Activated T-cell treated with anti-CD3 and anti-CD28 coated beads, Interleukin-2, amount 50 U/mL, for 24 hours (primary cell): ENCODE measurements at places on chromosomes 4 and X.

DNA sequence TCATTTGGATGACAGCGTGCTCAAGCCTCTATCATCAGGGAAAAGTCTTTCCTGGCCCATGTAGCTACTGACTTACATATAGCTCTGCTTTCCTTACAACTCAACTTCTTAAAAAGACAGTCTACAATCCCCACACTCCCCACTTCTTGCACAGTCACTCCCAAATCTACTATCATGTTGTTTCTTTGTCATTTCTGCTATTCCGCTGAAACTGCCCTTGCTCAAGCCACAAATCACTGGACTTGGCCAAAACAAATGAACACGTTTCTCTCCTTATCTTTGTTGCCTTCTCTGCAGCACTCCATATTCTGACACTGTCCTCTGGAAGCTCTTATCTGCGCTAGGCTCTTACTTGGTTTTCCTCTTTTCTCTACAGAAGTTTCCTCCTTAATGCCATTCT, 28.2 kb downstream of the GPRIN3 start:
- peaks cover 63% of the 10 kb centered on the region for H3K4me1 ChIP-seq
- no peaks in the 10 kb centered on the region for H3K27me3 ChIP-seq
- H3K36me3 ChIP-seq = peaks cover 17% of the 10 kb centered on the region
- H3K27ac ChIP-seq = no peak overlapping the region

- no peaks in the 10 kb centered on the region for H3K36me3 ChIP-seq
- H3K27me3 ChIP-seq = peaks cover 6% of the 10 kb centered on the region
- no peak overlapping the region for H3K27ac ChIP-seq
- no peaks in the 10 kb centered on the region for H3K4me1 ChIP-seq
- DNase-seq = no peak
Measured at GRCh38 chrX:8049827-8050226, 121.2 kb downstream of the VCX2 start.

DNA sequence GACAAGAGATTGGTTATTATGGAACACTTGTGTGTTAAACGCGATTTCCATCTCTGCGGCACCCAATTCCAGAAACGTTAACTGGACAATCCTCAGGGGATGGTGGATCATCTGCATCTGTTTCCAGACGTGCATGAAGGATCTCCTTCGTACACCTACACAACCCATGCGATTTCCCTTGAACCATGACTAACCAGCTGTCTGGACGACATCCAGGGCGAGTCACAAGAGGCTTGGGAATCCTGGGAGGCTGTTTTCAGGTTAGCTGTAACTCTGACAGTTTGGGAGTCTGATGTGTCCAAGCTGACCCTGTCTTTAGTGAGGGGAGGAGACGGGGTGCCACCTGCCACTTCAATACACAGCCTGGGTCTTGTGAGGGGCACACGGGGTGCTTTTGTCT, 84.5 kb downstream of the GATB start:
- peaks cover 25% of the 10 kb centered on the region for H3K36me3 ChIP-seq
- no peak overlapping the region for H3K4me3 ChIP-seq
- H3K27ac ChIP-seq = no peak overlapping the region
- H3K4me1 ChIP-seq = no peaks in the 10 kb centered on the region
- no peaks in the 10 kb centered on the region for H3K27me3 ChIP-seq
- DNase-seq = no peak

DNA sequence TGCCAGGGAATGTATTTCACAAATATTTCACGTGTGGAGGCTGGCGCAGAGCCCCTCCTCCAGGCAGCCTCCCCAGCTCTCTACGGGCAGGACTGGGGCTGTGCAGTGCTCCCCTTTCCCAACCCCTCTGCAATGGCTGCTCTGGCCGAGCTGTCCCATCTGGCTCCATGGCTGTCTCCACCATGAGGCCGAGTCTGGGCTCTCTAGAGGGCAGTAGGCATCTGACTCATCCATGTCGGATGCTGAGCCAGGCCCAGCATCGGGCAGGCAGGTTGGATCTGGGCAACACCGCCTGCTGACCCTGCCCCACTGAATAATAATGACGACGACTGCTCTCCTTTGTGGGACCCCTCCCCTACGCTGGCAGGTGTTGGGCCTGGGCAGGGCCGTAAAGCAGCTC, 11.0 kb upstream of the SH3TC1 start:
- H3K4me3 ChIP-seq = no peak overlapping the region
- no peaks in the 10 kb centered on the region for H3K4me1 ChIP-seq
- no peak for DNase-seq
- H3K36me3 ChIP-seq = no peaks in the 10 kb centered on the region

GRCh38 chr4:82810176-82810575, 11.6 kb upstream of the SCD5 start:
- no peak overlapping the region for H3K4me3 ChIP-seq
- peaks cover 4% of the 10 kb centered on the region for H3K27me3 ChIP-seq
- H3K27ac ChIP-seq = no peak overlapping the region
- H3K36me3 ChIP-seq = no peaks in the 10 kb centered on the region
- H3K4me1 ChIP-seq = no peaks in the 10 kb centered on the region

DNA sequence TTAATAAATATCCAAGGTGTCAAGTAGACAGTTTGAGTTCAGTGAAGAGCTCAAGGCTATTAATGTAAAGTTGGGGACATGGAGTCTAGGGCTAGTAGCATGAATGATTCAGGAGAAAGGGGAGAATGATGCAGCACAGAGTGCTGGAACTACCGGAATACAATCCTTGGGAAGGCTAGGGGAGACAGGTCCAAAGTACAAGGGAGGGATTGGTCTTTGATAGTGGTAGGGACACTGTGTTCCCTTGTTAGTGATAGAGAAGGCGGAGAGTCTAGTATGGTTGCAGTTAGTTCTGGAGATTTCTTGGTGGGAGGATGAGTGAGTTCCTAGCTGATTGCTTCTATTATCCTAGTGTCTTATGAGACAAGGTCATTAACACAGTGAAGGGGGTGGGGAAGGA, 8.7 kb downstream of the GCNA start:
- H3K36me3 ChIP-seq = peaks cover 11% of the 10 kb centered on the region
- peaks cover 2% of the 10 kb centered on the region for H3K4me1 ChIP-seq
- H3K27ac ChIP-seq = peak overlapping the region; percentile 5
- peaks cover 11% of the 10 kb centered on the region for H3K27me3 ChIP-seq

GRCh38 chr4:36256398-36256891, 12.1 kb upstream of the ARAP2 start:
- DNase-seq = no peak
- no peaks in the 10 kb centered on the region for H3K27me3 ChIP-seq
- peak overlapping the region; percentile 84 for H3K27ac ChIP-seq
- peaks cover 42% of the 10 kb centered on the region for H3K4me1 ChIP-seq

- H3K4me1 ChIP-seq = no peaks in the 10 kb centered on the region
- no peak for DNase-seq
- H3K27me3 ChIP-seq = peaks cover 2% of the 10 kb centered on the region
- H3K36me3 ChIP-seq = no peaks in the 10 kb centered on the region
Measured at GRCh38 chr4:140331245-140331644, 42.2 kb upstream of the SCOC start.

- H3K27ac ChIP-seq = peak overlapping the region; percentile 85
- H3K4me1 ChIP-seq = peaks cover 11% of the 10 kb centered on the region
- peaks cover 2% of the 10 kb centered on the region for H3K27me3 ChIP-seq
- peak overlapping the region; percentile 74 for H3K4me3 ChIP-seq
Measured at GRCh38 chrX:18674417-18674787, 2.5 kb upstream of the RS1 start.

- H3K4me3 ChIP-seq = no peak overlapping the region
- H3K36me3 ChIP-seq = no peaks in the 10 kb centered on the region
- no peak overlapping the region for H3K27ac ChIP-seq
- H3K27me3 ChIP-seq = peaks cover 29% of the 10 kb centered on the region
Measured at GRCh38 chr4:139740531-139741041, 75.0 kb downstream of the MGST2 start.

- no peak overlapping the region for H3K4me3 ChIP-seq
- no peak for DNase-seq
- H3K36me3 ChIP-seq = no peaks in the 10 kb centered on the region
- H3K4me1 ChIP-seq = no peaks in the 10 kb centered on the region
- no peak overlapping the region for H3K27ac ChIP-seq
Measured at GRCh38 chr4:93573285-93573684, 255.3 kb upstream of the ATOH1 start.

DNA sequence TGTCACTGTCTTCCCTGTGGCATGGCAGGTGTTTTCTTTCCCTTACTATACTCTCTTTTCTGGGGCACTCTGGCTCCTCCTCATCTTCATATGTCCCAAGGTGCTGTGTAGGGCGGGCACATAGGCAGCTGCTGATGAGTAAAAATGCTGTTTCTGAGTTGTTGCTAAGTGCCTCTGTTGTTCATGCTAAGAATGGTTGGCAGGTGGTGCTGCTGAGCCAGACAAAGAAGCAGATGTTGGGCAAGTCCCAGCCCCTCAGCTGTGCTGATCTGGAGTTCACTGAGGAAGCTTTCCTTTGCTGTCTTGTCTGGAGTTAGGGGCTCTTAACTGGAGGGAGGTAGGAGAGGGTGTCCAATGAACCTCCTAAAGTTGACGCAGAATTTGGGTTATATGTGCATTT, 40.6 kb downstream of the HADH start:
- peak overlapping the region; percentile 8 for H3K4me3 ChIP-seq
- H3K36me3 ChIP-seq = peaks cover 71% of the 10 kb centered on the region
- H3K27me3 ChIP-seq = no peaks in the 10 kb centered on the region
- DNase-seq = peak; percentile 70

- no peak for DNase-seq
- H3K27me3 ChIP-seq = no peaks in the 10 kb centered on the region
- no peaks in the 10 kb centered on the region for H3K4me1 ChIP-seq
- no peak overlapping the region for H3K4me3 ChIP-seq
- H3K36me3 ChIP-seq = no peaks in the 10 kb centered on the region
Measured at GRCh38 chr4:16794816-16795445, 103.5 kb downstream of the LDB2 start.

DNA sequence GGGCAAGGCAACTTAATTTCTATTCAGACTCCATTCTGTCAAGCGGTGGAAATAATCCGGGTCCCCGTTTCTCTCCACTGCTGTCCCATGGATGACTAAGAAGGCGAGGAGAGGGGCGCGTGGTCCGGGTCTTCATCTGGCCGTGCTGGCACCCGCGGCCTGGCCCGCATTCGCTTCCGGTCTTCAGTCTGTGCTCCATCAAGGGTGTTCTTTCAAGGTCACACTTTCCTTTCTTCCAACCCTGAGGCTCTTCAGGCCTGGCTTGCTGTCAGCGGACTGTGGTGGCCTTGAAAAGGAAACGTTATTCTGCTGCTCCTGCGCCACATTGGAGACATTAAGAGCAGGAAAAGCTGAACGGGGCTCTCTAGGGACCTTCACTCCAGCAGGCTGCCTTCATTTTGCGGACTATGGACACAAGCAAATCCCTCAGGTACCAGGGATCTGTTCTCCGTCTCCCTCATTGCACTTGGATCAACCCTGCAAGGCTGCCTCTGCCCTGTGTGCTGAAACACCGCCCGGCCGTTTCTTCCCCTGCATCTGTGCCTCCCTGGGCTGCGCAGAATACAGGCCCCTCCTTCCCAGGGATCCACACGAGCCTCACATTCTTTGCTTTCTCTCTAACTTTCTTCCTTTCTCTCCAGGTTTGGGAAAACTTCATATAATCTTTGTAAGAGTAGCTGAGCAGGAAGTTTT, 5.7 kb upstream of the SLC25A4 start:
- H3K4me1 ChIP-seq = peaks cover 2% of the 10 kb centered on the region
- no peak overlapping the region for H3K4me3 ChIP-seq
- peaks cover 42% of the 10 kb centered on the region for H3K27me3 ChIP-seq
- H3K27ac ChIP-seq = no peak overlapping the region
- no peaks in the 10 kb centered on the region for H3K36me3 ChIP-seq

DNA sequence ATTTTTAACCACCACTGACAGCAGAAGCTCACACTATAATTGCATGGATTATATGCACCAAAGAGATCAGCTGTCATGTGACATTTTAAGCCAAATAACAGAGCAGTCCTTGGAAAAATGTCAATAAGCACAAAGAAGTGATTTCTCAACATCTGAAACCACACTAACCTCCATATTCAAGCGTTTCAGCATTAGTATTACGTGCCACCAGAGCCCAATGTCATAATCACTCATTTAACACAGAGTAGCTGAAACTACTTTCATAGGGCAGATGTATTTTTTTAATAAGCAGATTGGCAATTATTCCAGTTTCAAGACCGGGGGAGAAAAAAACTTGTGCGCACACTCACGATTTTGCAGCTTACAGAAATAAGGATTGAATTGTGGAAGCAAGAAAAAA, 76.6 kb downstream of the SH3KBP1 start:
- H3K4me3 ChIP-seq = no peak overlapping the region
- no peaks in the 10 kb centered on the region for H3K27me3 ChIP-seq
- peaks cover 6% of the 10 kb centered on the region for H3K36me3 ChIP-seq
- no peak overlapping the region for H3K27ac ChIP-seq
- no peak for DNase-seq

DNA sequence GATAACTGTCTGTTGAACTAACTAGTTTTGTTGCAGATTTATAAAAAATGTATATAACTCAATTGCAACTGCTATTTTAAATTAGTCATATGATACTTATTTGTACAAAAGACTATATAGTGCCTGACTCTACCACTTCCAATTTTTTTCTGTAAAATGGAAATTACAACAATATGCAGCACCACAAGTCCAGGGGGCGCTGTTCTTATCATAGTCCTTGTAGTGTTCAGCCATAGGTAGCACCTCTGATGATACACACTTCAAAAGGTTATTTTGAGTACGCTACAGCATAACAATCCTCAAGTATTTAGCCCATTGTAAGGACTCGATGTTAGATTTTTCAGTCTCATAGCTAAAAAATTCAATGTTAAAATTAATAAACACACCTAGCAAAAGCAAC, 174.9 kb downstream of the CORIN start:
- no peaks in the 10 kb centered on the region for H3K4me1 ChIP-seq
- H3K27ac ChIP-seq = no peak overlapping the region
- no peaks in the 10 kb centered on the region for H3K36me3 ChIP-seq

DNA sequence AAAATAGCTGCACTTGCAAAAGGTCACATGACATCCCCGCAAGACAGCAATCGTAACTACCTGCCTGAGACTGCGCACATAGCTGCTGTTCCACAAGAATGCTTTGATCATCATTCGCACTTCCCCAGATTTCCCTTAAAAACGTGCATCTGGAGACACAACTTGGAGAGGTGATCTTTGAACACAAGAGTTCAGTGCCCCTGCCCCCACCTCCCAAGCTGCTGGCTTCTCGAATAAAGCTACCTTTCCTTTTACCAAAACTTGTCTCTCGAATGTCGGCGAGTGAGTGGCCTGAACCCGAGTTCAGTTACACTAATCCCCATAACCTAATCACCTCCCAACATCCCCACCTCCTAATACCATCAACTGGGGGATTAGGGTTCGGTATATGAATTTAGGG, 14.4 kb upstream of the MRFAP1 start:
- no peak overlapping the region for H3K4me3 ChIP-seq
- H3K4me1 ChIP-seq = no peaks in the 10 kb centered on the region
- no peak for DNase-seq
- H3K27ac ChIP-seq = no peak overlapping the region
- H3K36me3 ChIP-seq = peaks cover 7% of the 10 kb centered on the region

- no peaks in the 10 kb centered on the region for H3K36me3 ChIP-seq
- no peak for DNase-seq
- no peaks in the 10 kb centered on the region for H3K4me1 ChIP-seq
- H3K4me3 ChIP-seq = no peak overlapping the region
- H3K27me3 ChIP-seq = no peaks in the 10 kb centered on the region
Measured at GRCh38 chr4:22874334-22874912, 181.7 kb downstream of the GBA3 start.

GRCh38 chrX:154010330-154011087, 9.2 kb downstream of the IRAK1 start:
- H3K27ac ChIP-seq = peak overlapping the region; percentile 64
- peaks cover 77% of the 10 kb centered on the region for H3K36me3 ChIP-seq
- DNase-seq = no peak
- H3K27me3 ChIP-seq = peaks cover 40% of the 10 kb centered on the region
- H3K4me3 ChIP-seq = no peak overlapping the region
- H3K4me1 ChIP-seq = peaks cover 12% of the 10 kb centered on the region
